WERI-Rb-1 (cell line): ENCODE measurements at places on chromosomes 3 and 15.

GRCh38 chr3:193894121-193894863, 241.7 kb upstream of the HES1 start:
- no peak for DNase-seq

GRCh38 chr15:59689626-59690236, 611 bp upstream of the BNIP2 start:
- DNase-seq = peak; percentile 87

GRCh38 chr3:104101736-104102135, 1265.0 kb upstream of the ALCAM start:
- no peak for DNase-seq

DNA sequence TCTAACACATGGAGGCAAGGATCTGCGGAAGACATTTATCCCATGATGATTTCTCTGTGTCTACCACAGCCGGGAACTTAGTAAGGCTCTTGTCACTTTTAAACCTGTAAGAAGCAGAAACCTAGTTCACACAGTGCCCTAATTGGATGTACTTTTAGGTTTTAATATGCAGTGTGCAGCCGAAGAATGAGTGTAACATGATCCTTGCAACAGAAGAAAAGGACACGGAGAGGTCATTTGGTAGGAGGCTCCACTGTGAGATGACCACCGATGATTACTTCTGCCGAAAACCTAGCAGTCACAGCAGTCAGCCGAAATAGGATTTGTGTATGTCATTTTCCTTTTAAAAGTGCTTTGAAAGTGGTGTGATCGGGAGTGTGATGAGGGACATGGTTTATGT, 6.8 kb downstream of the CACNA1D start:
- no peak for DNase-seq

GRCh38 chr15:38554354-38554753, 10.3 kb downstream of the RASGRP1 start:
- no peak for DNase-seq
